Activated CD4-positive, CD25-positive, alpha-beta regulatory T cell treated with anti-CD3 and anti-CD28 coated beads, Interleukin-2, amount 50 U/mL, for 72 hours (primary cell): ENCODE measurements at places on chromosomes 2 and 18.

GRCh38 chr18:59631583-59632181 is 65.5 kb downstream of the CCBE1 start:
- DNase-seq: no peak

DNA sequence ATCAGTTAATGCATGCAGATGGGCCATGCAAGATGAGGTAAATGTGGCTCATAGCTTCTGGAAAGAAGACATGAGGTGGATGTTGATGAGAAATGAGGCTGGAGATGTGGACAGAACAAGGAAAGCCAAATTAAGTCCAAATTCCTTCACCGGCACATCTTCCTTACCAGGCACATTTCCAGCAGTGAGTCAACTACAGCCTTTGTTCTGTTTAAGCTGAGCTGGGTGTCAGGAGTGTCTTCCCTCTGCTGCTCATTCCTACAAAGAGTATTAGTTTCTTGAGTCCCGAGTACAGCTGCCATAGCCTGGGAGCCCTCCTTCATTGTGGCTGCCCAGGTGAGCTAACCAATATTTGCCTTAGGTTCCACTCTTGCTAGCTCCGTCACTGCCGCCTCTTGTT is 945.0 kb downstream of the SLC4A3 start:
- no peak for DNase-seq

GRCh38 chr2:141260911-141261310 is 869.9 kb downstream of the LRP1B start:
- no peak for DNase-seq

- no peak for DNase-seq
These were observed 1.5 kb downstream of the AP1S3 start for GRCh38 chr2:223835701-223836532.

GRCh38 chr2:33655626-33656320 is 56.7 kb upstream of the FAM98A start:
- no peak for DNase-seq

- peak; percentile 40 for DNase-seq
These were observed 66.9 kb upstream of the ZNG1B start for GRCh38 chr2:113370478-113371091.

GRCh38 chr2:69773206-69773605 is 31.3 kb downstream of the ANXA4 start:
- no peak for DNase-seq

GRCh38 chr18:61655630-61656029 is 237.2 kb downstream of the RNF152 start:
- DNase-seq: no peak

DNA sequence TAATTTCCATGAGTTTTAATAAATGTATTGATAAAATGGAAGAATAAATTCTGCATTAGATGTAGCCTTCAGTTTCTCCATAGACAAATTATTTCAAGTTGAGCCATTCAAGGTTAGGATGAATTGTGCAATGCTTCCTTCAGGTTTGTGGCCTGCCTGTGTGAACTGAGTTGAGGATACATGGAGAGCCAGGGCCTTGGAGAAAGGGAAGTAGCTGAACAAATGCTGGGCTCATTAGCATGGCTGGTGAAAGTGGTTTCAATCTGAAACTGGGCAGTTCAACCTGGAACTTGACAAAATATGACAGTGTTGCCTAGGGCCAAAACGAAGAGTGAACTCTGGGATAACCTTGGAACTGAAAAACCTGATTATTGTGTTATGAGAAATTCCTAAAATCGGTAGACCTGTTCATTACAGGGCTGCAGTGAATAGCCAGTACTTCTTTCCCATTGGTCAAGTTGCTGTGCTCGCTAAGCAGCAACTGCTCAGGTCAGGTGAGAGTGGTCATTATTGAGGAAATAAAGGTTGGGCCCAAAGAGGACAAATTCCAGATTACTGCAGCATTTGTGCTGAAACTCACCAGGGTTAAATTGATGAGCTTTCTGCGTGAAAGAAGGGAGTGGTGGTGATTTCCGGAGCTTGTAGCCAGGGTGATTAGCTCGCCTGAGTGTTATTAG is 12.7 kb downstream of the INPP1 start:
- DNase-seq: no peak

DNA sequence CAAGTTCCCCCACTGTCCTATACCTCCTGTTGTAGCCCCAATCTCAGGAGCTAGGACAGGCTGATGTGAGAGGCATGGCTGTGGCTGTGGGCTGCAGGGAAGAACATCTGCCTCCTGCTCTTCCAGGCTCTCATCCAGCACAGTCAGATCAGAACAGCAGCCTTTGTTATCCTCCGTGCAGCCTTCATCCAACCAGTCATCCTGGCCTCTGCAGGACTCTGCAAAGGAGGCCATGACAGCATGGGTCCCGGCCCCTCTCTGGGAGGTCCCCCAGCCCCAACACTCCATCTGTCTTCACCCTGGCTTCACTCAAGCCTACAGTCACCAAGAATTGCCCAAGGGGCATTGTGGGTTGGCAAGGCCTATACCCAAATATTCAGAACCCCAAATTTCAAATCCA is 223.2 kb upstream of the COPS8 start:
- DNase-seq: no peak

- no peak for DNase-seq
These were observed 185.3 kb downstream of the PARD3B start for GRCh38 chr2:204730603-204731002.

GRCh38 chr2:134665727-134666506 is 52.9 kb downstream of the TMEM163 start:
- no peak for DNase-seq

GRCh38 chr2:162492225-162492624 is 148.3 kb downstream of the GCA start:
- DNase-seq: no peak
